Activated CD8-positive, alpha-beta T cell treated with anti-CD3 and anti-CD28 coated beads for 36 hours (primary cell): ENCODE measurements at places on chromosomes 13 and 19. TPM values are rescaled to one million over a fixed set of nuclear protein-coding genes. Genes with fewer than 3 reads are reported as not detected.

The RPL18 gene
- 2,324 TPM for total RNA-seq

DNA sequence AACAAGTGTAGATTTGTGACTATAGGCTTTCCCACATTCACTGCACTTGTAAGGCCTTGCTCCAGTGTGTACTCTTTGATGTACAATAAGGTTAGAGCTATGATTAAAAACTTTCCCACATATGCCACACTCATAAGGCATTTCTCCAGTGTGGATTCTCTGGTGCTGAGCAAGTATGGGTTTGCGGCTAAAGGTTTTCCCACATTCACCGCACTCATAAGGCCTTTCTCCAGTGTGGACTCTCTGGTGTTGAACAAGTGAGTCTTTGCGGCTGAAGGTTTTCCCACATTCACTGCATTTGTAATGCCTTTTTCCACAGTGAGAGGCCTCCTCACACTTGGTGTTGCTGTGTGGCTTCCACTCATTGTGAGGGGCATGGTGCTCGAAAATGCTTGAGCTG lies 3.7 kb downstream of the ZNF772 start:
- DNase-seq = no peak

The MAMSTR gene
- 1.0 TPM for total RNA-seq

- DNase-seq = no peak
Measured at GRCh38 chr13:73879346-73880015, 254.7 kb downstream of the KLF12 start.

The MEF2B gene
- total RNA-seq = 2.6 TPM

GRCh38 chr13:111153977-111154332 lies 38.8 kb downstream of the ARHGEF7 start:
- DNase-seq = no peak

DNA sequence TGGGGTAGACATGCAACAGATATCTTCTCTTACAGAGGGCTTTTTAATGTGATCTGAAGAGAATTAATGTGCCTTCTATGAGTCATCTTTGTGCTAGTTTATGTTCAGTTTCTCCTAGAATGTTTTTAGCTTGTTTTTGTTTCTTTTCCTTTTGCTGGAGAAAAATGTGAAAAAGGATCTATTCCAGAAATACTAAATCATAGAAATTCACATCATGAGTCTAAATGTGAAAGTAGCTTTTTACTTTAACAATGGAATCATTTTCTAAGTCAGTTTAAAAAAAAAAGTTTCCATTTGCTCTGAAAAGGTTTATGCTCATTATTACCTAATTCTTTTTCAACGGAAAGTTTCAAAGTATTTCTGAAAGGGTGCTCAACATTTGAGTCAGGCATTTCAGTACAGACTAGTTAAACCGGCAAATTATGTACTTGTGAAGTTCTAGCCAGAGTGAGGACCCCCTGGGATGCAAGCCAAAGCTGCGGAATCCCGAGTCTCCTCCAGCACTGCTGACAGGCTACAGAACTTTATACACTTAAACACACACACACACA lies 72.9 kb downstream of the SPATA13 start:
- DNase-seq = no peak

The MYPOP gene
- 4.1 TPM for total RNA-seq

- no peak for DNase-seq
Measured at GRCh38 chr13:34070544-34071303, 252.8 kb downstream of the RFC3 start.

- DNase-seq = no peak
Measured at GRCh38 chr13:53560556-53560955, 531.9 kb downstream of the OLFM4 start.

The PEG3 gene
- 0.09 TPM for total RNA-seq

DNA sequence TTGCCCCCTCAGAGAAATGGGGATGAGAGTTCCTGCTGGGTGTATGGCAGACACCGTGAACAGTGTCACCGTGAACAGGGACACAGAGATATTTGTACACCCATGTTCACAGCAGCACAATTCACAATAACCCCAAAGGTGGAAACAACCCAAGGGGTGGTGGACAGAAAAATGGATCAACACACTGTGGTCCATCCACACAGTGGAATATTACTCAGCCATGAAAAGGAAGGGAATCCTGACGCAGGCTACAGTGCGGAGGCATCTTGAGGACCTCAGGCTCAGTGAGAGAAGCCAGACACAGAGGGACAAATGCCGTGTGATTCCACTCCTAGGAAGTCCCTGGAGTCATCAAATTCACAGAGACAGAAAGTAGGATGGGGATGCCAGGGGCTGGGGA lies 7.6 kb upstream of the CELF5 start:
- no peak for DNase-seq

The NKPD1 gene
- 0.07 TPM for total RNA-seq

The LRRC63 gene
- 0.47 TPM for total RNA-seq

- no peak for DNase-seq
Measured at GRCh38 chr13:46086421-46086922, 18.4 kb downstream of the CPB2 start.

- DNase-seq = peak; percentile 4
Measured at GRCh38 chr19:22595918-22596341, 38.2 kb upstream of the ZNF492 start.
